ENCODE measurements at places on chromosomes 16 and 17.
A peak's percentile ranks its signal among the peaks of the same experiment; 100 is the strongest.

DNA sequence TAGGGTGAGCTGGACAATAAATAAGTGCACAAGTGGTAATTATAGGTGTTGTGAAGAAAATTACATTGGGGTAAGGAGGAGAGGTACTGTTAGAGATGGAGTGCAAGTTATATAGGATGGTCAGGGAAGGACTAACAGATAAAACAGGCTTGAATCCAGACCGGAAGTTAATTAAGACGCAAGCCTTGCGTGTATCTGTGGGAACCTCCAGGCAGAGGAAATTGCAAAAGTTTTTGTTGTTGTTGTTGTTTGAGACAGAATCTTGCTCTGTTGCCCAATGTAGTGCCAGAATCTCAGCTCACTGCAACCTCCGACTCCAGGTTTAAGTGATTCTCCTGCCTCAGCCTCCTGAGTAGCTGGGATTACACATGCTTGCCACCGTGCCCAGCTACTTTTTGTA is 2.4 kb upstream of the ZNF18 start:
- DNase-seq = no peak

DNA sequence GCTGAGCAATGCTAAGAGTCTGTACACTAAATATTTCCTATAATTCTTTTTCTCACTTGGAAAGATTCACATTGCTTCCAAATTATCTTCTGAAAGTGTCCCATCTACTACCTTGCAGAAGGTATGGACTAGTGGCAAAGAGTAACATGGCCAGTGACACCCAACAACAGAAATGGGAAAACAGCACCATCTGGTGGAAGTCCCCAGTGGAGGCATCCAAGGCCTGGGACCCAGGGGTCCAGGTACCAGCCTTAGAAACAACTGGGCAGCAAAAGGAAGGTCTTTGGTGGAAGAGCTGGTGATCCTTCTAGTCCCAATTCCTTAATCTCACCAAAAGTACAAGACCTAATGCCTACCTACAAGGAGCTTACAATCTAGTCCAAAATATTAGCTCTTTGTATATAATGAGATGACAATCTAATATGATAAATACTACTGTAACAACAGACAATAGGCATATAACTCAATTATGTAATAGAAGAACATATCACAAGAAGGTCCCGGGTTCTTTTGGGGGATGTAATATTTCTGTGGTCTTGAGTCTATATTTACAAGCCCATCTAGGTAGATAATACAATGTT is 55.3 kb downstream of the SKAP1 start:
- no peak for DNase-seq

DNA sequence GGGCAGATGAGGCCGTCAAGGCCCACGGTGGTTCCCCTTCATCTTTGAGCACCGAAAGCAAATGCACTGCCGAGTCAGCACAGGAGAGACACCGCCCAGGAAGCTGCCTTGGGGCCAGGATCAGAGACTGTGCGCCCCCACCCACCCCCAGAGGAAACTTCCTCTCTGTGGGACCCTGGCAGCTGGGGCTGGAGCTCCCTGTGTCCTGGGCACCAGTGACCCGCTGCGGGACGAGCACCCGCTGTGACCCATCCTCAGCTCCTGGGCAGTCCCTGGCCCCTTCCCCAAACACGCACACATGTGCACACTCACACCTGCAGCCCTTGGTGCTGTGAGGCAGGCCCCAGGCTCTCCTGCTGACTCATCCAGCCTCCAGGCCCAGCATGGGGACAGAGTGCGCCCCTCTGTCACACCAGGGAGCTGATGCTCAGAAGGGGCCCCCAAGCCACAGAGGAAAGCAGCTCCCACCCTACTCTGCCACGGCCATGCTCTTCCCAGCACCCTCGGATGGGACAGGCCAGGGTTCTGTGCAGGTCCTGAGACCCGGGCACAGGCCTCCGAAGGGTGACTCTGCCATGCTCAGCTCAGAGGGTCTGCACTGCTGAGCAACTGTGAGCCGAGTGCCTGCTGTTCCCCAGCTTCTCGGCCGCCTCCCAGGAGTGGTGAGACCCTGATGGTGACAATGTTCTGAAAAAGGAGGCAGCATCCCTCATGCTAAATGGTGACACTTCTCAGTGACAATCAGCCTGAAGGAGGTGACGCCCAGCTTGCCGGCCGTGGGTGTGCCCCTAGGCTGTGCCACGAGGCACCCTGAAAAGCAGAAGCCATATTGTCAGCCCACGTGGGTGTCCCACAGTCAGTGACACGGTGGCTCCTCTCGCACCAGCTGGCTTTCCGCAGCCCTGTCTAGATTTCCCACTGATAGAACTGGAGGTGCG is 3.6 kb downstream of the PIEZO1 start:
- DNase-seq = no peak

DNA sequence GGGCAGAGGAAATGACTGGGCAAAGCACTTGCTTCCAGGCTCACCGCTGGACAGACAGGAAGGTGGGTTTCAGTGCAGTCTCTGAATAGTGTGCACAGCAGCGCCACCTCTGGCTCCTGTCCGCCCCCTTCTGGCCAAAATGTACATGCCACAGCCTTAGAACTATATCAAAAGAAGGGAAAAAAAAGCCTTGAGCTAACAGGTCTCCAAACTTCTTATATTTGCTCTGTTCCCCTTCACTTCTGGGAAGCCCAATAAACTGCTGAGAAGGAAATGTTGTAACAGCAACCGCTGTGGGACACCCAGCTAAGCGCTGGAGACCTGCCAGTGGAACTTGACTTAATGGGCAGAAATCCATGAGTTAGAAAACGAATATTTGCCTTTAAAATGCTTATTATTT is 17.5 kb downstream of the COG7 start:
- no peak for DNase-seq

GRCh38 chr17:39750131-39751015 is 12.6 kb downstream of the GRB7 start:
- DNase-seq = no peak

GRCh38 chr17:31095236-31096105 is 694 bp downstream of the NF1 start:
- peak; percentile 27 for DNase-seq

GRCh38 chr16:85491798-85492294 is 121.3 kb upstream of the GSE1 start:
- no peak for DNase-seq

- DNase-seq = no peak
These were observed 948.1 kb downstream of the KCNJ2 start for GRCh38 chr17:71117466-71117865.

DNA sequence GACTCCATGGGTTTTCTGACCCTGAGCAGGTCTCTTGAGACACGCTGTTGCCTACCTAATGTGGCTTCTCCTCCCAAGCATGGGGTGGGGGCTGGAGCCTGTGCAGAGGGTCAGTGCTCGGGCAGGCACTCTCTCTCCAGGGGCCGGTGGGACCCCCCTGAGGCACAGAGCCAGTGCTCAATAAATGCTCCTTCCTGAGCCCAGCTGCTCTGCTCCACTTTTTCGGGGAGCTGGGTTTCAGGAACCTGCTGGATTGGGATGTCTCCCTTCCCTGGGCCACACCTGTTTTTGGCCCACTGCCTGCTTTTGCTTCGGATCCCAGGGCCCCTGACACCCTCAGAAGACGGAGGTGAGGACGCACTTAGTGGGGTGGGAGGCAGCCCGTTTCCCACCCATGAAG is 1.3 kb upstream of the TRIM65 start:
- DNase-seq = no peak

DNA sequence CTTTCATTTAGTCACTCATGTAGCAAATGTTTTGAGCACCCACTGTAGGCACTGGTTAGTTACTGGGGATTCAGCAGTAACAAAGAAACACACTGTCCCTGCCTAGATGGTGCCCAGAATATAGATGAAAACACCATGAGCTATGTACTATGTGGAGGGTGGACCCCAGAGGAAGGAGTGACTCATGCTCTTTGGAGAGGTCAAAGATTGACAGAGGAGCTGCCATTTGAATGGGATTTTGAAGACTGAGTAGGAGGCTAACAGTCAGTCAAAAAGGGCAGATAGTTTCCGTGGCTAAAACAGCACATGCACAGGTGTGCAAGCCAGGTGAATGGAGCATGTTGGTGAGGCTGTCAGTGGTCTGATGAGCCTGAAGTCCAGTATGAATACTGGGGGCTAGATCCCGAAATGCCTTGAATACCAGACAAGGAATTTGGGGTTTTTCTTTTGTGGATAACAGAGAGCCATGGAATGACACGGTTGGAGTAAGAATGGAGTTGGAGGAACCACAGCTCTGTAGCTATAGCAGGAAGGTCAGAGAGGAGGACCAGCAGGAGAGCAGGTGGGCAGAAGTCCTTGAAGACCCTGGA is 6.1 kb downstream of the IL21R start:
- DNase-seq = no peak

DNA sequence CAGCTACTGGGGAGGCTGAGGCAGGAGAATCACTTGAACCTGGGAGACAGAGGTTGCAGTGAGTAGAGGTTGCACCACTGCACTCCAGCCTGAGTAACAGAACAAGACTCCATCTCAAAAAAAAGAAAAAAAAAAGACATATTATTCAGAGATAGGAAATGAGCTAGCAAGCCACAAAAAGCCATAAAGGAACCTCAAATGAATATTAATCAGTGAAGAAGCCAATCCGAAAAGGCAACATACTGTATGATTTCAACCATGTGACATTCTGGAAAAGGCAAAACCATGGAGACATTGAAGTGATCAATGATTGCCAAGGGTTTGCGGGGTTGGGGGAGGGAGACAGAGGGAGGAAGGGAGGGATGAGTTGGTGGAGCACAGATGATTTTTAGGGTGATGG is 8.4 kb upstream of the EXOC7 start:
- DNase-seq = no peak

DNA sequence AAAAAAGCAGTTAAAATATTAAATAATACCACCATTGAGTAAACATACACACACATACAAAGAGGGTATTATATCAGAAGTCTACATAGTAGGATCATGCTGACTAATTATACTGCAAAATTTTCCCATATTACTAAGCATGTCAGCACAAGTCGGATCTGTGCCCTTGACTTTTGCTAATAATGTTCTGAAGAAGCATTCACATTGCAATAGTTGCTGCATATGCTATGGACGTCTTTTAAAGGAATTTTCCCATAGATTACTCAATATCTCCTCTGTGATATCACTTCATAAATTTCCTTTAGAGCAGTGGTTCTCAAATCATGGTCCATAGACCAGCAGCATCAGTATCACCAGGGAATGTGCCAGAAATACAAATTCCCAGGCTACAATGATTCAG is 110.9 kb upstream of the NUDT7 start:
- DNase-seq = no peak

- no peak for DNase-seq
These were observed 217.4 kb upstream of the PSMD7 start for GRCh38 chr16:74079232-74079586.

- DNase-seq = no peak
These were observed 103.7 kb downstream of the NOG start for GRCh38 chr17:56697190-56697589.

GRCh38 chr17:8223356-8224126 is 13.2 kb upstream of the AURKB start:
- DNase-seq = no peak

- no peak for DNase-seq
These were observed 15.3 kb downstream of the TMEM98 start for GRCh38 chr17:32943206-32943605.

GRCh38 chr16:21646721-21647561 is 5.5 kb downstream of the IGSF6 start:
- no peak for DNase-seq

DNA sequence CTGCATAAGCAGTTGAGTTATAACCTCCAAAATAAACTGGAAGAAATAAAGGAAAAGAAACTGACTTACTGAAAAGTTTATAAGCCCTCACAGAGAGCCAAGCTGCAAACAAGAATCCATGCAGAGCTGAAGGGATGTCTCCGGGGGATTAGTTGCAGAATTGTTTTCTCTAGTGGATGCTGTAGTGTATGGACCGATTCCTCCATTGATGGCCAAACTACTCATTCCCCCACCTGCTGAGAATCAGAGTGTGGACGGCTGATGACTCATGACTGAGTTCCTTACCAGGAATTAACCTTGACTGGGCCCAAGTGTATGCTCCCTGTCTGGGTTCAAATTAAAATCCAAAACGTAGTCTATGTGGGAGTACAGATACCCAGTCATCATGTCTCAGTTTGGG is 93.9 kb upstream of the CDH8 start:
- no peak for DNase-seq

DNA sequence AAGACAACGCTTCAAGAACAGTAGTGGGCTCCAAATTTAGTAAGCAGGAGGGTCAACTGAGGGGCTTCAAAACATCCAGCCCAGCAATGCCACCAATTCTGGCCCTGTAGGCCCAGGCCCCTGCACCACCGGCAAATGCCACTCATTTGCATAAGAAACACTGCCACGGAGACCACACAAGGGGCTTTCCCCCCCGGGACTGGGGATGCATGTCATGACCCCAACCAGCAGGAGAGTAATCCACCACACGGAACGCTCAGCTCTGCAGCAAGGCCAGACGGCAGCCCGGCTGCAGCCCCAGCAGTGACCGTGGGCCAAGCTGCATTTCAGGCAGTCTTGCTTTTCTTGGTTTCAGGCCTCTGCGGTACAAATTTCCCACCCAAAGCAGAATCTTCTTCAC is 14.1 kb downstream of the TMEM11 start:
- no peak for DNase-seq

GRCh38 chr16:68470461-68471150 is 22.3 kb upstream of the SMPD3 start:
- no peak for DNase-seq

DNA sequence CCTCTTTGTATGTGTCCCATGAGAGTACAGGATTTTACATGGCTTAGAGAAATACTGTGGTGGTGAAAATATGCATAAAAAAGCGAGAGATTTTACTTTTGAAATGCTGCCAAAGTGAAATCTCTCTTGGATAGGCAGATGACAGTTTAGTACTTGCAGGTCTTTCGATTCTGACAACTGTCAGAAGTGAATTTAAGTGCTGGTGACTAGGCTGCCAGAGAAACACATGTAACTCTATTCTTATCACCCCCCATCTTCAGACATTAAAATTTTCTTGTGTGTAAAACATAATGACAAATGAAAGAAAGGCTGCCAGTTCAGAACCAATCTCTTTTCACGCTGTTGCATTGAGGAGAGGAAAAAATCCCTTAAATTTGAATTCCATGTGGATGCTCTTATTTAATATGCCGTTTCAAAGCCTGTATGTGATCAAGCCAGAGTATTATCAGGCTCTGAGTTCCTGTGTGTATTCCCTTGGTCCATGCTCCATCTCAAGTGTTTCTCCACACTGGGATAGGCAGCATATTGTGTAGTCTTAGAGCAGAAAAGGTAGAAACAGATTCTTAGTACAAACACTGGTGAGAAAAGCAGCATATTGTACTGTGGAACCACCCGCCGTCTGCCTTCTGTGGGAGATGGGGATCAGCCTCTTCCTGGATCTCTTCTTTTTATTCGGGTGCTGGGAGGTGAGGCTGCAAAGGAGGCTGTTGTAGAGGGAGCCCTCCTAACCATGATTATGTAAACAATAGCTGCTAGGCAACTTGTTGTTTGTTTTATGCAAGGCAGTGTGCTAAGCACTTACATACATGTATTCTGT is 291.3 kb downstream of the WWOX start:
- DNase-seq = no peak

- no peak for DNase-seq
These were observed 77.1 kb downstream of the PRKCA start for GRCh38 chr17:66379544-66379943.
